ENCODE measurements at places on chromosomes 16 and 17. TPM values are rescaled to one million over a fixed set of nuclear protein-coding genes. Genes with fewer than 3 reads are reported as not detected.

Gene ACSM2A
- not detected for total RNA-seq

Gene PRM3
- not detected for total RNA-seq

GRCh38 chr17:75695141-75695829, 26.0 kb upstream of the ITGB4 start:
- no peak overlapping the region for H3K27ac ChIP-seq
- no peaks in the 10 kb centered on the region for H3K27me3 ChIP-seq
- no peak overlapping the region for H3K4me3 ChIP-seq
- H3K36me3 ChIP-seq, result peaks cover 36% of the 10 kb centered on the region
- peaks cover 20% of the 10 kb centered on the region for H3K4me1 ChIP-seq

DNA sequence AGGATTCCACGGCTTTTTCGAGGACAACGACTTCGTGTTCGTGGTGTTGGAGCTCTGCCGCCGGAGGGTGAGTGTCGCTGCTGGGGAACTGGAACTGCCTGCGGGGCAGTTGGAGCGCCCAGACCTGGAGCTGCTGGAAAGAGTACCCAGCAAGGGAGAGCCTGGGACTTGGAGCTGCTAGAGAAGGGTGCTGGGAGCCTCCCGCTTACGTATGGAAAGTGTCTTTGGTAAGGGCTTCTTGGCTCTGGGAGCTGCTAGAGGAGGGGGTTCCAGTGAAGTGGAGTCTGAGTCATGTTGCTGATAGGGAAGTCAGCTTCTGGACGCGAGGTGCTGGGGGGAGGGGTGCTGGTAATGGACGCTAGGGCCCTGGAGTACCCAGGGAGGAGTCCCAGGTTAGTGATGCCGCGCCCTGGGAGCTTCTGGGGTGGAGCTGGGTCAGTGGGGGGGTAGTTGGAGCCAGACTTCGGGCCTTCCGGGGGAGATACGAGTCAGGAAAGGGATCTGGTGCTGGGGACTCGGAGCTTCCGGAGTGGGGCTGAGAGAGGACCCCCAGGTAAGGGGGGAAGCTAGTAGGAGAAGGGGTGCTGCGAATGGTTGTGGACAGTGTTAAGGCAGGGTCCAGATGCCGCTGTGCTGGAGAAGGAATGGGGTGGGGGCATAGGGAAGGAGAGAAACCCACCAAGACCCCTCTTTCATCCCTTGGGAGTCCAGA, 741 bp downstream of the PLK1 start:
- H3K36me3 ChIP-seq, result peaks cover 44% of the 10 kb centered on the region
- H3K4me1 ChIP-seq, result peaks cover 12% of the 10 kb centered on the region
- peak overlapping the region; percentile 57 for H3K27ac ChIP-seq

GRCh38 chr17:74840989-74841666, 18.6 kb downstream of the GRIN2C start:
- no peak overlapping the region for H3K27ac ChIP-seq
- DNase-seq, result no peak
- H3K4me1 ChIP-seq, result peaks cover 20% of the 10 kb centered on the region
- no peak overlapping the region for H3K4me3 ChIP-seq

DNA sequence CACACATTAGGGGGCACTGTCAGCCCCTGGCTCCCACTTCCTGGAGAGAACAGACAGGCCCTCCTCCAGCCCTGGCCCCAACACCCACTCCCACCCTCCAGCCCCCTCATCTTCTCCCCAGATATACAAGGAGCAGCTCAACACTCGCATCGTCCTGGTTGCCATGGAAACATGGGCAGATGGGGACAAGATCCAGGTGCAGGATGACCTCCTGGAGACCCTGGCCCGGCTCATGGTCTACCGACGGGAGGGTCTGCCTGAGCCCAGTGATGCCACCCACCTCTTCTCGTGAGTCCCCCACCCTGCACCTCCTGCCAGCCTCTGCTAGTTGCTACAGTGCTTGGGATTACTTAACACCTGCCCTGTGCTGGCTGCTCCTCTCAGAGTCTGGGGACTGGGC, 14.4 kb downstream of the ADAM11 start:
- DNase-seq, result no peak
- H3K36me3 ChIP-seq, result no peaks in the 10 kb centered on the region
- no peak overlapping the region for H3K27ac ChIP-seq
- peaks cover 5% of the 10 kb centered on the region for H3K27me3 ChIP-seq
- H3K4me1 ChIP-seq, result peaks cover 5% of the 10 kb centered on the region

DNA sequence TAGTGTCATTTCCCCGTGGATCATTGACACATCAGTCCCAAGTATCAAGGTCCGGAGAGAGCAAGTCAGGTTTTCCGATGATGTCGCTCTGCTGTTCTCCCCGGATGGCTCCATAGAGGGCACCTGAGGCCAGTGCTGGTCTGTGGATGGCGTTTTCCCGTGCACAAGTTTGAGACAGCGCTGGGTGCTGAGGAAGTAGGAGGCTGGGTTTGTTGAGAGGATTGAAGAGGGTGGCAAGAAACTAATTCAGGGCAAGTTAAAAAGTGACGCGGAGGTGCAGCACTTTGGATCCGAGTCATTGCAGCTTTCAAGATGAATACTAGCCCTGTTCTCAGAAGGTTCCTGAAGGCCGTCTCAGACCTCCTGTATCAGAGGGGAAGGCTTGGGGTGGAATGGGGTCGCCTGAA, 7.7 kb downstream of the NUBP1 start:
- no peak for DNase-seq
- H3K36me3 ChIP-seq, result peaks cover 30% of the 10 kb centered on the region
- H3K4me3 ChIP-seq, result no peak overlapping the region
- no peak overlapping the region for H3K27ac ChIP-seq

All from activated CD8-positive, alpha-beta T cell treated with anti-CD3 and anti-CD28 coated beads for 36 hours (primary cell).